Aorta (tissue), 5 donors: ENCODE measurements at places on chromosomes 3 and 15. TPM values are rescaled to one million over a fixed set of nuclear protein-coding genes. Genes with fewer than 3 reads are reported as not detected.

DNA sequence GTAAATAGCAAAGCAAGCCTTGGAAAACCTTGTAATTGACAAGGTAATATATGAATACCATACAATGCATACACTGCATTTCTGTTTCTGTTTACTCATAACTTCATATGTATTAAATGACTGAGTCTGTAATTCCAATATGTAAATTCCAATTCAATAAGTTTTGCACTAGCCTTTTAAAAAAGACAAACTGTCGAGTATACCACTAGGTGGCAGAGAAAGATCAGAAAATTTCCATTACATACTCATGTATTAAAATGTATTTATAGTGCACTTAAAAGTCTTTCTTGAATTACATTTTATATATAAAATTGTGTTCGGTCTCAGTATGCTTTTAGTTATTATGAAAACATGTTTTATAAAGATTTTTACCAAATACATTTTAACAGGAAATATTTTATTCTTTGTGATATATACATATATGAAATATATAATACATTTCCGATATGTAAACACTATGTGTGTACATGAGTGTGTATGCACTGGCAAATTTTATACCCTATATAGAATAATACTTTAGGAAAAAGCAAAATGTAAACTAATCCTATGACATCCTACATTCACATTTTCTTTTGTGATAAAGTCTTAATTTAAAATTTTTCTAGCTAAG is 216.8 kb downstream of the VGLL3 start:
- no peak for DNase-seq

DNA sequence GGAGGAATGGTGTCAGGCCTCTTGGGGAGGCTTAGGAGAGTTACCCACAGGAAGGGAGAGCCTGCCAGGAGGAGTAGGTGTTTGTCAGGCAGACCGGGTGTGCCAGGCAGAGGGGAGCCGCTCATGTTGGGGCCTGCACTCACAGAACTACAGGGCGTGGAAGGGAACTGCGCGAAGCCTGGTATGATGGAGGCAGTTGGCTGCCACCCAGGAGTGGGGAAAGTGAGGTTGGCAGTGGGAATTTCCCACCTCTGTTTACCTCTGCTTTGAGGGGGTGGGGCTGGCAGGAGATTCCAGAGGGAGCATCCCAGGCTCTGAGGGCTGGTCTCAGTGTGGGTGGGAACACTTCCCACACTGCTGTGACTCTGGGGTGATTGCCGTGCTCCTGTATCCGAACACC is 99.9 kb downstream of the SLCO3A1 start:
- no peak for DNase-seq

DNA sequence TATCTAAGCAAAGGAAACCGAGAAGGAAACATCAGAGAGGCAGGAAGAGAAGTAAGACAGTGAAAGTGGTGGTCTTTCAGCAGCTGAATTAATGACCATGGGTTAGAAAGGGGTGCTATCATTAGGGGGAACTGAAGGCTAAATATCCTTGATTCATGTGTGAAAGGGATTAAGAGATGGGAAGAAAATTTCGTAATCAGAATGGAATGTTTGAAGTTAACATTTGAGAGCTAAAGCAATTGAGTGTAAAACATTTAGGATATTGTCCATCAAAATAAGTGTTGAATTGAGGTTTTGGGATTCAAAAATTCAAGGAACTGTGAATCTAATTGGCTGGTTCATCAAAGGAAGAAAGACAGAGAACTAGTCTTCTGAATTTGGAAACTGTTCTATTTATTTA is 4.1 kb upstream of the ECT2 start:
- DNase-seq: no peak

- DNase-seq: peak; percentile 72
These were observed 64.0 kb downstream of the MESD start for GRCh38 chr15:80925597-80926059.

DNA sequence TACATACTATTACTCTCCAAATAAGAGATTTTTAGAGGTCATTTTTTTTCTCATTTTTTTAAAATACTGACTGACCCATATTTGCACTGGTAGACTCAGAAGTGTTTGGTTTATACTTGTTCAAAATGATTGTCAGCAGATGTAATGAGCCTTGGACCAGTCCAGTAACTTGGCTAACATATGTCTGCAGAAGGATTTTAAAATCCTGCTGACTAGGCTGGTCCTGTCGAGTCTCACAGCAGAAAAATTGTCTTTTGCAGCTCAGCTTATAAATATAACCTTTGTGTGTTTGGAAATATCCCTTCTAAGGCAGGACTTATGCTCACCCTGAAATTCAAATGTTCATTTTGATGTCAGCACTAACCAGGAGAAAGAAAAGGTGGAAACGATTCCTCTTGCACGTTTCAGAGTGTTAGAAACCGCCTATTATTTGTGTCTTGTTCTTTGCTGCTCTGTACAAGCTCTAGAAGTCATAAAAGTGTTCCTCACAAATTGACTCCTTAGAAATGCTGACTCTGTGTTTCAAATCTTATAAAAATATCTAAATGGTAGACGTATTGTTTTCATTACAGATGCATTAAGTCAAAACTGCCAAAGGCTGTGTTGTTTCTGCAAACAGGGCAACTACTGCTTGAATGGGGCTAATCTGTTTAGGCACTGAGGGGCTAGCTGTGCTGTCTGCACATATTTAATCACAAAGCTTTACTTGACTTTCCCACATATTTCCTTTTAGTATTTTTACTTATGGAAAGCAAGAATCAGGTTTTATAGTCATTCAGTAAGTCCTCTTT is 95.3 kb downstream of the CHL1 start:
- DNase-seq: no peak

- no peak for DNase-seq
These were observed 34.5 kb downstream of the CCDC12 start for GRCh38 chr3:46942076-46942475.

DNA sequence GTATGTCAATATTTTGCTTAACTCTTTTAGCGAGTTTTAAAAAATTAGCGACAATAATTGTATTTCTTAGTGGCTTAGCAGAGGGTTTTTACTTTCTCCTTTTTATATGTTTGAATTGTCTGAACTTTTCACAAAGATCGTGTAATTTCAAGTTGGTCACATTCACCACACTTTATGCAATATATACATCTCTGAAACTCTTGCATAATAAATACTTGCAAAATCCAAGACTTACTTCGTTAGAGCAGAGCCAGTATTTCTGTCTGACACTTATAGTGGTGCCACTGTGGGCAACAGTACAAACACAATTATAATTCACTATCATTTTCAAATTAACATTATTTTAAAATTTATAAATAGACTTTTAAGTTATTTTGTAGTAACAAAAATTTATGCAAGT is 62.0 kb downstream of the SUCNR1 start:
- DNase-seq: no peak

GRCh38 chr3:35679409-35680080 is 40.2 kb downstream of the ARPP21 start:
- no peak for DNase-seq

DNA sequence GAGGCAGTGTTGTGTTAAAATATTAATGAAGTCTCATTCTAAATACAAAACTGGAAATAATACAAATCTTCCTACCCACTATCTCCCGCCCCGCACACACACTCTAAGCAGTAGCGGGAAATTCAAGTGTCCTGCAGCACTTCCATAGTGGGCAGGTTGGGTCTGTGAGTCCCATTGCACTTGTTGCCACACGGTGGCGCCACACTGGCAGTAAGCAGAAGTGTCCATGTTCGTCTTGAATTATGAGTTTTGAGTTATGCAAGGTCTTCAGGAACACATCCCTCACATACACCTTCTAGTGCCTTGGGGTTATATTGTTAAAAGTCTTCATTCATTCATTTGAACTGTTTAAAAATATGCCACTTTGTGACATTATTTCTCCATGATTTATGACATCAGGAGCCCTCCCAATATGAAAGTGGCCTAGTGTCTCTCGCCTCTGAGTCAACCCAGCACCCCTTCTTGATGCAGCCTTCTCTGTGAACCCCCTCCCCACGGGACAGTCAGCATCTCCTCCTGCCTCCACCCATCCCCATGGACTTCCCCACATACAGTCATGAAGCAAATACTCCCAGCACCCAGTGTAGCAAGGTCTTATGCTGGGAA is 17.6 kb upstream of the CCDC174 start:
- no peak for DNase-seq

DNA sequence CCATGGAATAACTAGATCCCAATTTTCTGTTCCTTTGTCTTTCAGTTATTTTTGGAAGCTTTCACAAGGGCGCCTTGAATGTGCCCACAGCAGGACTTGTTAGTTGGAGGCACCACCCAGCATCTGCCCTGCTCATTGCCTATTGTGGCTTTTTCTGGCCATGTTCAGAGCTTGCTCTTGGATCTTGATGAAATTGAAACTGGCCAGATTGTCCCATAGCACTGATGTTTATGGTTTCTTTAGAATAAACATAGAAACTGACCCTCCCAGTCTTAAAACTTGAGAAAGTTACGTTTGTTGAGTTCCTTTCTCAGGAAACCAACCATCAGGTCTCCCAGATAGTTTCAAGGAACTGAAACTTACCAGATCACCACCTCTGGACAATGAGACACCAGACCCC is 474.7 kb downstream of the IL5RA start:
- no peak for DNase-seq

GRCh38 chr3:64082961-64083541 is 59.8 kb upstream of the PSMD6 start:
- no peak for DNase-seq

DNA sequence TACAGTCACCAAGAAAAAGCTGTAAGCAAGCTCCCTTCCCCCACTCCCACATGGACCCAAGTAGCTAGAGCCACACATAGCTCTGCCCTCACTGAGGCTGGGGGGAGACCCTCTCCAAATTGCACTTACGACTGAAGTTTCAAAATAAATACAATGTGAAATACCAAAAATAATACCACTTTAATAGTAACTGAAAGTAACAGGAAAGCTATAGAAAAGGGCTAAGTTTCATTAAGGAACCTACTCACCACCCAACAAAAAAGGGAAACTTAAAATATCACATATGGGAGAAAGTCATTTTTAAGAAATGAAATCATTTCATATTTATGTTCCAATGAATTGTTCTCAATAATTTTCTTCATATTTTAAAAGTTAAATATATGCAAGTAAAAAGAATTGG is 130.4 kb upstream of the UBE2E2 start:
- no peak for DNase-seq

DNA sequence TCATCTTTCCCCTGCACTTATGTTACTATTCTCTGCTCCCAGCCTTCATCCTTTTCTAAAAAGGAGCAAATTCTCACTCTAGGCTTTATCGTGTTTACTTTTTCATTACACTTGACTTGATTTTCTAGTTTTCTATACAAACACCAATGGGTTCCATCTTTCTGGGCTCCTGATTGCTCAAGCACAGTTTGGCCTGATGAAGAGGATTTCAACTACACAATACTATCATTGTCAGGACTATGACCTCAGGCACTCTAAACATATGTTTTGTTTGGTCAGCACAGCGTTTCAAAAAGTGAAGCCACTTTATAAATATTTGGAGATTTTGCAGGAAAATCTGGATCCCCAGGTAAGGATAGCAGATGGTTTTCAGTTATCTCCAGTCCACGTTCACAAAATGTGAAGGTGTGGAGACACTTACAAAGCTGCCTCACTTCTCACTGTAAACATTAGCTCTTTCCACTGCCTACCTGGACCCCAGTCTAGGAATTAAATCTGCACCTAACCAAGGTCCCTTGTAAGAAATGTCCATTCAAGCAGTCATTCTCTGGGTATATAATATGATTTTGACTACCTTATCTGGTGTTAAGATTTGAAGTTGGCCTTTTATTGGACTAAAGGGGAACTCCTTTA is 86.2 kb downstream of the TGFBR2 start:
- no peak for DNase-seq

GRCh38 chr3:50293079-50293801 is 1.0 kb upstream of the IFRD2 start:
- DNase-seq: no peak

DNA sequence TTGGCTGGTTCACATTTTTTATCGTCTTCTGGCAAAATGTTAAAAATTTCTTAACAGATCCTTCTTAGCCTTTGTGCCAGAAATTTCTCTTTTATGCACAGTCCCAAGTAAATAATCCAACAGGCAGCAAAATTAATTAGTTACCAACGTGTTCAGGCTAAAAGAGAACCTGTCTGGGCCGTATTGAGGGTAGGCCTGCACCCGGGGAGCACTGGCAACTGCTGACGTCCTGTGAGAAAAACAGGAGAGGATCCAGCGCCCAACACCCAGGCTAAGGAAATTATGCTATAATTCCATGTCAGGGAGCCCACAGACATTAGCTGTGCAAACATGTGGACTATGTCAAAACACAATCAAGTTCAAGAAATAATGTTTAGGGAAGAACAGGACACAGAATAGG is 30.7 kb upstream of the CSTA start:
- no peak for DNase-seq

Gene SOX14
- polyA plus RNA-seq: not detected

Gene C3orf18
- polyA plus RNA-seq: 16.4 TPM

Gene RPL4
- 3,086 TPM for polyA plus RNA-seq

Gene GABPB1
- polyA plus RNA-seq: 4.5 TPM

Gene ELL3
- 7.8 TPM for polyA plus RNA-seq

Gene IP6K1
- 9.4 TPM for polyA plus RNA-seq

Gene RETNLB
- not detected for polyA plus RNA-seq
